ENCODE measurements at places on chromosomes 3 and 15. TPM values are rescaled to one million over a fixed set of nuclear protein-coding genes. Genes with fewer than 3 reads are reported as not detected.
A peak's percentile ranks its signal among the peaks of the same experiment; 100 is the strongest.

ABHD17C gene
- polyA plus RNA-seq: 2.8 TPM

DNA sequence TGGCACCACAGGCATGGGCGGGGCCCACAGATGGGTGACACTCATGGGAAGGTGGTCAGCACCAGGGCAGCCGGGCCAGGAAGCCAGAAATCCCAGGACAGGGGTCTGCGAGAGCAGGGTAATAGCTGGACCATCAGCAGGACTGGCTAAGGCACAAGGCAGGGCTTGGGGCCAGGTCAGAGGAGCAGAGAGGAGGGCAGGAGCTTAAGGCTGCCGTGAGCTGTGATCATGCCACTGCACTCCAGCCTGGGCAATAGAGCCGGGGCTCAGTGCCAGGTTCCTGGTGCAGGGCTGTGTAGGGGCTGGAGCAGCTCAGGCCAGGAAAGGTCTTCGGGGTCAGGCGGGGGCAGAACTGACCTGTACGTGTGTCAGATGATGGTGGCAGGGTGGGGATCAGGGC is 64.2 kb upstream of the LINGO1 start:
- DNase-seq: peak; percentile 15

GRCh38 chr3:136008732-136009470 is 43.4 kb downstream of the PPP2R3A start:
- DNase-seq: no peak

DNA sequence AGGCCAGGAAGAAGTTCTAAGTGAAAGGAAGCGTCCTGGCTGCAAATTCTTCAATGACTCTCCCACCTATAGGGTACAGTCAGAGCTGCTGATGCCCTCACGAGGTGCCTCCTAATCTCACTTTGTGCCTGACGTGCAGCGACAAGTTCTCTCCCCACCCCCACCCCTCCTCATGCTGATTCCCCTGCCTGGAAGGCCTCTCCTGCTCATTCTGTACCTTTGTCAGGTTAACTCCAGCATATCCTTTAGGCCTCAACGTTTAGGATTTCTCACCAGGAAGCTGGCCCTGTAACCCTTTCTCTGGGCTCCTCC is 25.0 kb downstream of the SLC12A8 start:
- DNase-seq: no peak

GRCh38 chr15:40481341-40482074 is 10.7 kb downstream of the CHST14 start:
- DNase-seq: no peak

DNA sequence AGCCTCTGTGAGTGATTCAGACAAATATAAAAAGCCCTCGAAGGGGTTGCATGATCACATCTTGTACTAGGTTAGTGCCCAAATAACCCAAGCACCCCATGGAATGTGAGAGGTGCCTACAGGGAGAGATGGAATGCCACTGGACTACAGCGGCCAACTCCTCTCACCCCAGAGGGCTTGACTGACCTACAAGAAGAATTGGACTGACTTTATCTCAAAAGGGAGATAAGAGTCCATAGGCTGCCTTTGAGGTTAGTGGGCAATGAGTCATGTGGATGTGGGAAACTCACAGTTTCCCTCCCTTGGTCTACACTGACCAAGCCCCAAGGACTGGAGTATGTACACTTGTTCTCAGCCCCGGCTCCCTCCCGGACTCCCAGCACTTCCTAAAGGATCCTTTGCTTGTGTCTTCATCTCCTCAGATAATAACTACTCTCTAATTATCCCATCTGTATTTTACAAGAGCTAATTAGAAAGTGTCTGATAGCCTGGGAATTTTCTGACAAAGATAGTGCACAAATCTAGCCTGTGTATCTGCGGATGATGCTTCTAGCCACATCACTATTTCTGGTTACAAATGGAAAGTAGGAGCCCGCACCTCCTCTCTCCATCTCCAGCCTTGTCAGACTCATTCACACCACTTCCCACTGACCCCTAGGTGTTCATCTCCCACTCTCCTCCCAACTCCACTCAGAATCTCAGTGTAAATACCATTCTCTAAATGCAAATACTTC is 547.8 kb upstream of the TBL1XR1 start:
- DNase-seq: no peak

FBXW12 gene
- polyA plus RNA-seq: 0.29 TPM

DNA sequence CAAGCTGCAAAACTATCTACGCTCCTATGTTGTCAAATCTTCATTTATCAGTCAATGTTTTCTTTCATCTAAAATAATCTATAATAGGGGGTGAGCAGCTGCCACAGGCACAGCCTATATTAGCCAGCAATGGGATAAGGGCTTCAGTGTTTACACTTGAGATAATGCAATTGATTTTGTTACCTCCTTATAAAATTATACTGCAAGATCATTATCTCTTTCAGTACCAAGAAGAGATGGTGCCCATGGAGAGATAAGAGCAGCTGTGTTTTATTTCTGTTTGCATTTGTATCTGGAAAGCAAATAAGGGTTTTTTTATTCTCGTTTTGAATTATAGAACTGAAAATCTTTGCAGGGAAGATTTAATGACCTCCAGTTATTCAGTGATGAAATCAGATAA is 68.9 kb downstream of the PLD1 start:
- DNase-seq: no peak

RETNLB gene
- polyA plus RNA-seq: not detected

DNA sequence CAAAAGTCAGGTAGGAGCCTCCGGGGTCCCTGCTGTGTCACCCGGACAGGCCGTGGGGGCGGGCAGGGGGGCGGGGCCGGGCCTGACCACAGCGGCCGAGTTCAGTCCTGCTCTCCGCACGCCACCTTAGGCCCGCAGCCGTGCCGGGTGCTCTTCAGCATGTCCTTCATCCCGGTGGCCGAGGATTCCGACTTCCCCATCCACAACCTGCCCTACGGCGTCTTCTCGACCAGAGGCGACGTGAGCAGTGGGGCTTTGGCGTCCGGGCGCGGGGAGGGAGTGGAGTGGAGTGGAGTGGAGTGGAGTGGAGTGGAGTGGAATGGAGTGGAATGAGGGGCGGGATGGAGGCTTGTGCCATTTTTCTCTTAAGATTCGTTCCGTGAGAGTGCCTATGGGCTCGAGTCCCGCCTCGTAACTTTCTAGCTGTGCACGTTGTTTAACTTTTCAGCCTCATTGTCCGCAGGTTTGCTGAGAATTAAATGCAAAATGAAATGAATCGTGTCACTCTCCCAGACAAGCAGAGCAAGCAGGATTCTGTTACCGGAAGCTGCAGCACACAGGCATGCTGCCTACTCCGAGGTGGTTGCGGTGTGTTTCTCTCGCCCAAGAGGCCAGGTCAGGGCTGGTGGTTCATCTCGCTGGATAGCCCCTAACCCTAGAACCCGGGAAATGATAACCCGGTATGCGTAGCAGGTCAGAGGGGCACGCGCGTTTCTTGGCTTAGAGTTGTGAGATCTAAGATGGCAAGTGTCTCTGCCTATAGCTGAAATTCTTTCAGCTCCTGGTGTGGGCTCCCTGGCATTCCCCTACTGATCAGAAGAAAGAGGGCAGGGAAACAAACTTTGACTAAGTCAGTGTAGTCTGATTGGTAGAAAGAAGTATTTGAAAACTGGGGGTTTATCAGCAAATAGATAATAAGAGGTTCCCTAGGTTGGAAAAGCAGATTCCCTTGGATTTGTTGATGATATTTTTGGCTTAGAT is at the start of gene FAH:
FAH (plus strand) TSS at position 104 of the 981 bp plus-strand sequence; CDS start at position 160, 56 bp downstream.
- DNase-seq: peak; percentile 44
